ENCODE measurements at places on chromosomes 3 and 15.

- no peak for DNase-seq
Observed at GRCh38 chr15:94456226-94456625, 224.9 kb downstream of the MCTP2 start.

GRCh38 chr15:67181221-67181639 is 73.2 kb downstream of the AAGAB start:
- no peak for DNase-seq

DNA sequence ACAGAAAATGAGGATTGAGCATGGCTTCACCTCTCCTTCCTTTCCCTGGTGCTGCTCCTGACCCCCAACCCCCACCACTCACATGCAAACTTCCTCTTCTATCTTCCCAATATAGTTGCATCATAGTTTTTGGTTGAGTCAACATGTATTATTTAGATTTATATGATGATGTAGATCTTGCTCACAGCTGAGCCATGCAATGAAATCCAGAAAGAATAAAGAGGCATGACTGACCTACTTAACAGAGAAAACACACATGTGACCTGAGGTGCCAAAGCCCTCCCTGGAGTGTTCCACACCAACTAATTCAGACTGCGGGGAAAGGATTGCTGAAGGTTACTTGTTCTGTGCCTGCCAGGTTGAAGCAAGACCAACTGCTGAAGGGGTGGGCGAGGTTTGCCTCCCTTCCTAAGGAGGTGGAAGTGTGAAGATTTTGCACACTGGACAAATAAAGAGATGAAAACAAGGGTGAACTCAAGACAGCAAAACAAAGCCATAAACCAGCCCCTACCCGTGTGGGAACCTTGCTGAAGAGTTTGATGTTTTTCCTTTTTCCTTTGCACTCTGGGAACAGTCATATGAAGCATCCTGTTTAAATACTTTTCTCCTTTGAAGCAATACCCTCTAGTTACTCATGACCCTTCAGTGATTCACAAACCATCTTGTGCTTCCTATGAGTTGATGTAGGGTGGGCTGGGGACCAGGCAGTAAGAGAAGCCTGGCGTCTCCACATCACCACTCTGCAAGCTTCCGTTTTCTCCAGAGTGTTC is 155.2 kb upstream of the UBE2E1 start:
- no peak for DNase-seq

GRCh38 chr15:74173380-74174218 is at the start of gene ISLR:
ISLR (plus strand) TSS chr15:74173710; CDS start chr15:74174859, 1,149 bp downstream.
- DNase-seq: no peak

DNA sequence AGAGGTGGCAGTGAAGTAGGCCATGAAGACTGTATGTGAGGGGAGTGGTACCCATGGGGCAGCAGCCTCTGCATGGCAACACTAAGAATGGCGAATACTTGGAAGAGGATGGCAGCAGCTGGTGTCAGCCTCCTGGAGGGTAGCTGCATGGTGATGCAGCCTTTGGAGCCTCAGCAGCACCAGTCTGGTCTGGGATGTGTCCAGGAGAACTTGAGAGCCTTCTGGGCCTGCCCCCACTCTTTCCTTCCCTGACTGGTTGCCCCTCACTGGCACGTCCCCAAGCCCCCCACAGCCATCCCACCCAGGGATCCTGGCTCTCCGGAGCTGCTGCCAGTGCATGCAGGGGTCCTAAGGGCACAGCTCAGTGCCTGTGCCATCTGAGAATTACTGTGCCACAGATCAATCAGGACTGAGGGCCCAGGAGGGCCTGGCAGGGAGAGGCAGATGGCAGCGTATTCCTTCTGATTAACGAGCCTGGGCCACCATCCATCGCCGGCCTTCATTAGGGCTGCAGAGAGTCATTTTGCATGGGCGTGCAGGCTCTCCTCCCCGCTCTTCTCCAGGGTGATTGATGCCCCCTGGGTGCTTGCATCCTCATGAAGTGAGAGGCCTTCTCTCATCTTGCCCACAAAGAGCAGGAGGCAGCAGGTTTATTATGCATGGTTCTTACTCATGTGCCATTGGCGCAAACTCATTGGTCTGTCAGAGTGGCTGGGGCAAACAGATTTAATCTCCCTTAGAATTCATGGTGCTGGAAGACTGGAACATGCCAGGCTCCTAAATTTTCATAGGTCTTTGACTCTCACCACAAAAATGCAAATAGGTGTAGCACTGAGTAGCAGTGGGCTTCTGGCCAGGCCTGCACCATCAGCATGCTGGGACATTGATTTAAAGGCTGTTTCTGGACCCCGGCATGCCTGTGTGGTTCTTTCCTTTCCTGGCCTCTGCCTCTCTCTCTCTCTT is 116.8 kb downstream of the EPHB1 start:
- DNase-seq: no peak

GRCh38 chr3:108940568-108941263 is 13.0 kb downstream of the GUCA1C start:
- DNase-seq: no peak

- DNase-seq: no peak
Observed at GRCh38 chr3:184218814-184219213, 10.6 kb upstream of the VWA5B2 start.

DNA sequence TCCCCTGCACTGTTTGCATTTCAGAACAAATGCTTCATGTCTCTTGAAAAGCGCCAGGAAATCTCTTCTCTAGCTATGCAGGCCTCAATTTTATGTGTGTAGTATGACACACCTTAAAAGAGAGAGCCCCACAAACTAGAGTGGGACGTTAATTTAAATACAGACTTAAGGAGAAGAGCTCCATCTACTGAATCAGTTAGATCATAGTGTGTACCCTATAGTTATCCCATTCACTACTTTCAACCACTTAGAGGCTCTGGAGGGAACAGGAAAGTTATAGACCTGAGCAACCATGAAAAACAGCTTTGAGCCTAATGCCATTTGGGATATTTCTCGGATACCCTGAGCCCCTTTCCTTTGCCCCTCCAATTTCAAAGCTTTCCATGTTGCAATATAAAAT is 153.7 kb downstream of the TIGIT start:
- no peak for DNase-seq

GRCh38 chr3:27345493-27345892 is 23.7 kb downstream of the NEK10 start:
- DNase-seq: no peak

DNA sequence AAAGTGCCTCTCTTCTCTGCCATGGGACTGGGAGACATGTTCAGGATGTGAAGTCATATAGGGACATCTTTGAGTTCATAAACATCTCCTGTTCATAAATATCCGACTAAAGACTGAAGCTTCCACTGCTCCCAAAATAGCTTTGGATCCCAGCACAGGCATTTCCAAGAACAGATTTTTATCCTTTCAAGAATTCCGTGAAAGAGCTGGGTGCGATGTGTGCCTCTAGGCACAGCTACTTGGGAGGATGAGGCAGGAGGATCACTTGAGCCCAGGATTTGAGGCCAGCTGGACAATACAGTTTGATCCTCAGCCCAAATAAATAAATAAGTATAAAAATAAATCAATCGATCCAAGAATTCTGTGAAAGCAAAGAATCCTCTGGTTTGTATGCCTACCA is 6.7 kb upstream of the ISLR2 start:
- DNase-seq: no peak

DNA sequence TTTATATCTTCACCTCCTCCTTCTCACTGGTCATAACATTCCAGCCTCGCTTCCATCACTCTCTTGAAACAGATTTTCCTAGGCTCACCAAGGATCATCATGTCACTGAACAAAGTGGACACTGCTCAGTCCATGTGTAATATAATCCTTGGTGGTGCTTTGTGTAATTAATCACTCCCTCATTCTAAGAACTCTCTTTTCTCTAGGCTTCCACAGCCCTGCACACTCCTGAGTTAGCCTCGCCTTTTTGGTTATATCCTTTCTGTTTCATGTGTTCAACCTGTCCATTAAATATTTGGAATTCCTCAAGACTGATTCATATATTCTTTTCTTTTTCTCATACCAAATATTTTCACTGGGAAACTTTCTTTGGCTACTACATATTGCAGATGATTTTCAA is 440.8 kb downstream of the PYDC2 start:
- no peak for DNase-seq

- no peak for DNase-seq
Observed at GRCh38 chr3:61522060-61522459, 39.3 kb upstream of the PTPRG start.

GRCh38 chr3:113086560-113087461 is 96.0 kb downstream of the GTPBP8 start:
- no peak for DNase-seq

DNA sequence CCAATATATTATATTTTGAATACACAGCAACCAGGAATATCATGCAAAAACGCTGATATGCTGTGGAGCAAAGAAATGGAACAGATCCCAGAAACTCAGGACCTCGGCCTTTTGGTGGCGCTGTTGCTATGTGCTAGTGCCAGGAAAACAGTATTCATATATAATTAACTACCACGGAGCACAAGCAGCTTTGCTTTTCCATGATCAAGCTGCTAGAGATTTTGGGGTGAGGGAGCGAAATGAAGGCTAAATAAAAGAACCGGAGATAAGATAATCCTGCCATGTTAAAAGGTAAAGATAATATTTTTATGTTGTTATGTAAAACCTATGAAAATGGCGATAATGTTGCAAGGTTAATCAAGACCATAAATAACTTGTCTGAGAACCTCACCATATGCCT is 157.7 kb upstream of the FAM3D start:
- DNase-seq: peak; percentile 24

- DNase-seq: no peak
Observed at GRCh38 chr15:68183616-68184315, 21.4 kb downstream of the CALML4 start.

- DNase-seq: no peak
Observed at GRCh38 chr3:78894787-78895186, 873.0 kb downstream of the ROBO1 start.

DNA sequence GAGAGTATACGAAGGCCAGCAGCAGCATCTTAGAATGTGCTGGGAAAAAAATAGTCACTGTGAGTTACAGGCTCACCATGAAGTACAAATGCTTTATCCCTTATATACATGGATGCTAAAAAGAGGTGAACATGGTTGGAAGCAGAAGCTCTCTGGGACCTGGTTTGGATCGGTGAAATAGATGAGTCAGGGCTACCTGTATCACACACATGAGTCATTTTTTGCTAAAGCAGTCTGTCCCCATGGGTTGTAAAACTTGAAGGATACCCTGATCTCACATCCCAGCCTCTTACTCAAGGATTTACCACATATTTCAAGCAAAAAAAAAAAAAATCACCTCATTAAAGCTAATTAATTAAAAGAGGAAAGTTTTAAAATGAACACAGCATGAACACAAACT is 6.9 kb upstream of the SERPINI2 start:
- no peak for DNase-seq

GRCh38 chr3:171514466-171514865 is 54.3 kb upstream of the TNIK start:
- DNase-seq: no peak

All from naive B cell (primary cell).